Activated CD8-positive, alpha-beta T cell treated with anti-CD3 and anti-CD28 coated beads for 36 hours (primary cell): ENCODE measurements at places on chromosomes 1 and 21.

DNA sequence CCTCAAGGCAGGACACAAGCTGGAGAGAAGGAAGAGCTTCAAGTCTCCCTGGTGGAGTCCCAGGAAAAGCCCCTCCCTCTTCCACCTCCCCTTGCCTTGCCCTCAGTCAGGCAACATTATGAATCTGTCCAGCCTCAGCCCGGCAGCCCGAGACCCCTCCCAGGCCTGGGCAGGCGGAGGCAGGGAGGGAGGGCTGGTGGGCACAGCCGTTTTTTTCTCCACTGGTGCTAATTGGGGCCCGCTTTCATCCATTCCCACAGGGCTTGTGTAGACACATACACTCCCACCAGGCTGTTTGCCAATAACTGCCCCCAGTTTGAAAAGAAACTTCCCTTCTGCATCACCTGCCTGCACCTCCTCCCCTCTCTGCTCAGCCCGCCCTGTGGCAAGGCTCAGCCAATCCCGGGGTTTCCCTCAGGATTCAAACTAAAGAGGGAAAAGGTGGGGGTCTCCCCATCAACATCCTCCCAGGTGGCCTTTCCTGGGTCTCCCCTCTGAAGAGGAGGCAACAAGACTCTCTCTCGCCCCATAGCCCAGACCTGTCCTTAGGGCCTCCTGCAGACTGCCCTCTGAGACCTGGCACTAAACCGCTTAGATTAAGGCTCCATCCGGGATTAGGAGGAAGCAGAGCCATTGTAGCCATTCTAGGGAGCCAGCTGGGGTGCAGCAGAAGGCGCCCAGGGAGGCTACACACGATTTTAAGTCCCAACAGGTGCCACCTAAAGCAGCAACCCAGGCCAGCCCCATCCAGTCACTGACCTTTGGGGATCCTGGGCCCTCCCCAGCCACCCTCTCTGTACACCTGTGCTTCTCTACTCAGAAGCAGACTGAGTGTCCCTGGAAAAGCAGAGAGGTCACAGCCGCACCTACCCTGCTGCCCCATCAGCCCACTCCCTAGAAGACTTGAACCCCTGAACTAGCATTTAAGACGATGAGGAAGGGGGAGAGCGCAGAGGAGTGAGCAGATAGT, 3.5 kb downstream of the IGSF9 start:
- no peak overlapping the region for H3K4me3 ChIP-seq
- no peak overlapping the region for H3K27ac ChIP-seq
- peaks cover 22% of the 10 kb centered on the region for H3K27me3 ChIP-seq
- H3K36me3 ChIP-seq, result no peaks in the 10 kb centered on the region
- DNase-seq, result no peak

- peaks cover 26% of the 10 kb centered on the region for H3K4me1 ChIP-seq
- H3K36me3 ChIP-seq, result peaks cover 5% of the 10 kb centered on the region
- peak overlapping the region; percentile 87 for H3K27ac ChIP-seq
- DNase-seq, result peak; percentile 73
These were observed 236.5 kb upstream of the JUN start for GRCh38 chr1:59020151-59020997.

GRCh38 chr21:45852886-45853400, 128.6 kb upstream of the COL6A1 start:
- no peaks in the 10 kb centered on the region for H3K36me3 ChIP-seq
- H3K4me3 ChIP-seq, result no peak overlapping the region
- peaks cover 6% of the 10 kb centered on the region for H3K4me1 ChIP-seq
- DNase-seq, result no peak

- H3K4me3 ChIP-seq, result no peak overlapping the region
- DNase-seq, result no peak
- no peak overlapping the region for H3K27ac ChIP-seq
- no peaks in the 10 kb centered on the region for H3K36me3 ChIP-seq
- no peaks in the 10 kb centered on the region for H3K4me1 ChIP-seq
- no peaks in the 10 kb centered on the region for H3K27me3 ChIP-seq
These were observed 568.3 kb upstream of the ADGRL2 start for GRCh38 chr1:81232420-81232819.

DNA sequence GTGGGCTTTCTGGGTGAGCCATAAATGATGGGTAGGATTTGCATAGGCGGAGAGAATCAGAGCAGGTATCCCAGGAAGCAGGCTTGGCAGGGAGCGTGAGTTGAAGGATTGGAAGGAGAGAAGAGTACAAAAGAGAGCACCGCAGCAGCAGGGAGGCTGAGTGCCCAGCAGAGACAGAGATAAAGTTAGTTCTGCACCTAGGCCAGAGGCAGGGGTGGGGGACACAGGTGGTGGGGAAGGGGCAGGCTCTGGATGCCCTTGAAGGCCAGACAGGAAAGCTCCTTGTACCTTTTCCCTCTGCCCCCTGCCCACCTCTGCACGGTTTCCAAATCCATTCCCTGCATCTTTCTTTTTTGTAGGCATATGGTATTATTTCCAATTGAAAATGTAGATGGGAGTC, 33.0 kb upstream of the TRABD2B start:
- peaks cover 4% of the 10 kb centered on the region for H3K27me3 ChIP-seq
- H3K36me3 ChIP-seq, result no peaks in the 10 kb centered on the region
- DNase-seq, result no peak
- no peak overlapping the region for H3K4me3 ChIP-seq

DNA sequence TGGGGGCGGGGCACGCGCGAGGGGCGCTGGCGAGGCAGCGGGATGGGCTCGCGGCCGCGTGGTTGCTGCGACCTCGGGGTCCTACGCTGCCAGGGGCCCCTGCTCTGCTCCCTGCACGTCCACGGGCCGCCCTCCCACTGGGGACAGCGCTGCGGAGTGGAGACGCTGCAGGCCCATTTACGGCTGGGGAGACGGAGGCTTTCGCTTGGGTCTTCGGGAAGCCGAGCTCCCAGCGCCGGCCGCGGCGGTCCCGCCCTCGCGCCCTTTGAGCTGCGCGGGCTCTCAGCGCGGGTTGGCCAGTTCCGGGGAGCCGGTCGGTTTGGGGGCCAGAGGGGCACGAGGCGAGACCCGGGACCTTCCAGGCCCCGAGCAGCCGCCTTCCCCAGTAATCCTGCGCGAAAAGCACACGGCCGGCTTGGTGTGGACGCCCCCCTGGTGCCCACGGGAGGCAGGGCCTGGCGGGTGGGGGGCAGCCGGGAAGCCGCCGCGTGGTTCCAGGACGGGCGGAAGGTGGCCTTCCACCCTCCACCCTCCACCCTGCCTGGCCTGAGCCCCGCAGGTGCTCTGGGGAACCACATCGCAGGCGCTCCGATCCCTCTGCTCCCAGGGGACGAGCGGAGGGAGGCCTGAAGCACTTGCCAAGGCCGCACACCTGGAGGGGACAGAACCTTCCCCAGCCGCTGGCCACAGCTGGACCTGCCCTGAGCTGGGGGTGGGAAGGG, 570 bp upstream of the PEX10 start:
- H3K36me3 ChIP-seq, result peaks cover 9% of the 10 kb centered on the region
- H3K4me1 ChIP-seq, result peaks cover 36% of the 10 kb centered on the region
- DNase-seq, result no peak
- H3K27me3 ChIP-seq, result no peaks in the 10 kb centered on the region
- H3K27ac ChIP-seq, result peak overlapping the region; percentile 70
- peak overlapping the region; percentile 73 for H3K4me3 ChIP-seq

DNA sequence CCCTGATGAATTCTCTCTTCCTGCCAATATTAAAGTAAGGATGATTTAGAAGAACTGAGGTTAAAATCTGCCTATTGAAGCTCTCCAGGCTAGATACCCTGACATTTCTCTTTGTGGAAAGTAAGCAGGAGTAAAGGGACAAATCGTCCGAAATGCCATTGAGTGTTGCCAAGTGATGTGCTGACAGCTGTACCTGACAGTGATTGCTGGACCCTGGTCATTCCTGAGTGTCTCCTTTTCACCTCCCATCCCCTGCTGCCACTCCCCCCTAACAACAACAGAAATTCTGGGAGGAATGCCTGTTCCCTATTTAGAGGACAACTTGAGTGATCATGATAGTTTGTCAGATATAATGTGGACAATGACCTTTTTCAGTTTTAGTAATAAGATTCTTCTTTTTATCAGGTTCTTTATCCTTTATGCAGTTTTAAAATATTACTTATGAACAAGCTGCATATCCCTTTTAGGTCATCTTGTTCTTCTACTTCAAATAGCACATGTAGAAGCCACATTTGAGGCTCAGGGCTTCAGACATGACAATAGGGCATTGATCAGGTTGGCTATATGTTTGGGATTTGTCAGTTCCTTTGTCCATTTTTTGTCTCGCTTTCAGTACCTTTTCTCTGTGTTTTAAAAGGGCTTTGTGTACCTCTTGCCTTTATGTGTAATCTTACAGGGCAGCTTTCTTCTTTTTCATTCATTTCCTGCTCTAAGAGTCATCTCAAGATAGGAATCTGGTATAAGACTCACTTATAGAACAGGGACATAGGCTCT, 56.0 kb downstream of the ITSN1 start:
- no peak overlapping the region for H3K4me3 ChIP-seq
- peaks cover 1% of the 10 kb centered on the region for H3K27me3 ChIP-seq
- no peaks in the 10 kb centered on the region for H3K36me3 ChIP-seq

- peak overlapping the region; percentile 72 for H3K27ac ChIP-seq
- no peak for DNase-seq
- H3K27me3 ChIP-seq, result no peaks in the 10 kb centered on the region
- no peak overlapping the region for H3K4me3 ChIP-seq
- peaks cover 58% of the 10 kb centered on the region for H3K4me1 ChIP-seq
These were observed 7.0 kb downstream of the SH3BP5L start for GRCh38 chr1:248818505-248819374.

DNA sequence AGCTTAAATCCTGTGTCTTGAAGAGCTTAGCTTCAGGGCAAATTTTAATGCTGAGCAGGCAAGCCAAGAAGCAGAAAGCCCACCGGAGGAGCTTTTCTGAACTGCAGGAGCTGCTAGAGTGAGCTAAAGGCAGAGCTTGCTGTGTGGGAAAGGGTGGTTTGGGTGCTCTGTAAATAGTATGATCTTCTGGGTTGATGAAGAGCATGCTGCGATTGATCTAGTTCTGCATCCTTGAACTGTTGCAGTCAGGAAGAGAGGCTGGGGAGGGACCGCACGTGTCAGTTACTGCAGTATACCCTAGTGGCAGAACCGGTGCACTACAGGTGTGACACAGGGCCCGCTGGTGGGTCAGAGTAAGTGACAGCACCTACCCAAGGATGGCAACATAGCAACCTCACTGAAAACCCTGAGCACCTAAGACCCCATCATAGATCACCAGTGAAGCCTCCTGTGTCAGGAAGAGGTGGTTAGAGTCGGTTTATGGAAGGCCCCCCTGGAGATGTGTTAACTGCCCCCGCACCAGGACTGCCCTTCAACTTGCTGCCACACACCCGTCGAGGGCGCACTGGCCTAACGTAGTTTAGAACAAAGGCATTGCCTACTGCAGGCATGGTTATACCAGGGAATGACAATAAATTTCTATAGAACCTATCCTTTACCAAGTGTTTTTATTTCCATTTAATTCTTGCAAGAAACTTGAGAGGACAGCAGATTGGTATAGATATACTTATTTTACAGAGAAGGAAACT, 146.0 kb upstream of the KIAA0040 start:
- H3K27ac ChIP-seq, result no peak overlapping the region
- DNase-seq, result peak; percentile 79
- no peaks in the 10 kb centered on the region for H3K36me3 ChIP-seq
- peaks cover 16% of the 10 kb centered on the region for H3K27me3 ChIP-seq
- no peak overlapping the region for H3K4me3 ChIP-seq

DNA sequence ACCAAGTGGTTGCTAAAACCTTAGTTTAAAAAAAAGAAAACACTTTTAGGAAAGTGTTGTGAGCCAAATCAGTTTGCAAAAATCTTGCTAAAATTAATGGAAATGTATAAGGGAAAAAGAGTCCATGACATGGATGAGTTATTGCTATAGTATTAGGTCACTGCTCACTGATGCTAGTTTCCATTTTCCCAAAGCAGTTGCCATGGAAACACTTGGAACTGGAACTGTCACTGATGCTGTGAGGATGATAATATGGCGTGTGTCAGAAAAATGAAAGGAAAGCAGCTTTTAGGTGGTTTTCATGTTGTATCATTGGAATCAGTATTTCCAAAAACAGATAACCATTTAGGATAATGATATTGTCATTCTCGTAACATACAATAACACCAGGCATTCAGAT, 104.4 kb downstream of the PHTF1 start:
- no peak for DNase-seq
- no peak overlapping the region for H3K4me3 ChIP-seq
- H3K27me3 ChIP-seq, result no peaks in the 10 kb centered on the region
- H3K4me1 ChIP-seq, result no peaks in the 10 kb centered on the region
- no peak overlapping the region for H3K27ac ChIP-seq

DNA sequence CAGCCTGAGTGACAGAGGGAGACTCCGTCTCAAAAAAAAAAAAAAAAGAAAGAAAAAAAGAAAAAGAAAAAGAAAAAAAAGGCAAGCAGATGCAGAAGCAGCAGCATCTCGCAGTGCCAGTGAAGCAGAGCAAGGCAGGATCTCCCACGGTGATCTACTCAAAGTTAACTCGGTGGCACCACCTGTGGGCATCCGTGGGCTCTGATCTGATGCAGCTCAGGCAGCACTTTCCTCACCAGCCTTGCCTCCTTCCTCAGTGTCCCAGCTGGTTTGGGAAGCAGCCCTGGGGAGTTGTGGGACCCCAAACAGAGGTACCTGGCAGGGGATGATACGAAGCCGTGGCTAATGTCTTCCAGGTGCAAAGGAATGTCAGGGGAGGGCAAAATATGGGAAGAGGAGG, 104.3 kb upstream of the KRTAP19-8 start:
- H3K4me3 ChIP-seq, result no peak overlapping the region
- no peak overlapping the region for H3K27ac ChIP-seq
- DNase-seq, result peak; percentile 31
- H3K27me3 ChIP-seq, result no peaks in the 10 kb centered on the region
- peaks cover 12% of the 10 kb centered on the region for H3K4me1 ChIP-seq
- peaks cover 58% of the 10 kb centered on the region for H3K36me3 ChIP-seq
